ENCODE measurements at places on chromosomes 12 and 14.

DNA sequence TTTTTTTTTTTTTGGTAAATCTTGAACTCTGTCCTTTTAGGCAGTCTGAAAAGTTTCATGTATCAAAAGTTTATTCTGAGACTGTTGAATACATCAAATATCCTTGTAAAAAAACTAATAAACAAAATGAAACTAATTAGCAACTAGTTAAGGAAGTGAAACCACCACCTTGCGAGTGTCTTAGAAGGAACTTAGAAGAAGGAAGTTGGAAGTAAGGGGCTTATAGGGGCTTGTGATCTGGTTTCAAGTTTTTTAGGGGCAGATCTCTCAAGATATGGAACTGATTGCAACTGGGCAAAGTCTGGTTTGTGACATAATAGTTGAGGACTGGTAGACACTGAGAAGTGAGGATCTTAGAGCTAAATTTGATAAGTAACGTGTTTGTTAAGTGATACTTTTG is 748.8 kb downstream of the C12orf50 start:
- H3K27ac ChIP-seq = no peak overlapping the region
- no peak for DNase-seq
- H3K27me3 ChIP-seq = no peaks in the 10 kb centered on the region
- no peaks in the 10 kb centered on the region for H3K4me1 ChIP-seq

- no peak overlapping the region for H3K4me3 ChIP-seq
- DNase-seq = no peak
- H3K27me3 ChIP-seq = no peaks in the 10 kb centered on the region
- peaks cover 49% of the 10 kb centered on the region for H3K4me1 ChIP-seq
Observed at GRCh38 chr14:87998482-87998881, 5.5 kb upstream of the GALC start.

DNA sequence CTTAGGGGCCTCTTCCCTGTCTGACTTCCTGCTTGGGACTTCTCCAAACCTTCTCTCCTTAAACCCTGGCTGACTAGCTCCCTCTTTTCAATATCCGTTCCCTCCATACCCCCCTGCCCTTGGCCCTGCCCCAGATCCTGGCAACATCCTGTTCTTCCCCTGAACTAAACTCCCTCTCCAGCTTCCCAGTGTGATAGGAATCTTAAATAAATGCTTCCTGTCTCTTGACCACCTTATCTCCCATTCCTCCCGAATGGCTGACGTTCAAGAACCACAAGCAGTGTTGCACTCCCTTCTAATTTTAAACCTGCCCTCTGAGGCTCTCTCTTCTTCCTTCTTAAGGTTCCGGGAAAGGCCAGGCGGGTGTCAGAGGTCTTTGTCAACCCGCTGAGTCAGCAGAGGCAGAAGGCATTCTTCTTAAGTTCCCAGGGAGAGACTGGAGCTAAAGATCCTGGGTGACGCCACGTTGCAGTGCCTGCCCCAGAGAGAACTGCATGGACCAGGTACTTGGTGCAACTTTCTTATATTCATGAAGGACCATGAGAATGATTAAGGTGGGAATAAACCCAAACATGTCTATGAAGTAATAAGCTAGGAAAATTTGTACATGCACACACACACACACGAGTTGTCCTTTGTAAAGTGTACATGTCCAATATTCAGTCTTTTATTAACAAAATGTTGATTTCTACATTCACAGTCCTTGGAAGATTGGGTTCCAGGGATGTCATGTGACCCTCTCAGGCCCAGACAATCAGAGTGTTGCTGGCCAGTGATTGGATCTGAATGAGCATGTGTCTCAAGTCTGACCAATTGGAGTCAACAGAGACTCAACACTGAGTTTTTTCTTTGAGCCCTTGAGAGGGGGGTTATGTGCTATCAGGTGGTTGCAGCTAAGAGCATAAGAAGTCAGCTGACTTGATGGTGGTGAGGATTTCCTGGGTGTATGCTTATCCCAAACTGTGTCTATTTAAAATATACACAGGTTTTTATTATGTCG is 420.2 kb upstream of the TBX3 start:
- no peaks in the 10 kb centered on the region for H3K4me1 ChIP-seq
- no peaks in the 10 kb centered on the region for H3K27me3 ChIP-seq
- no peaks in the 10 kb centered on the region for H3K36me3 ChIP-seq
- DNase-seq = no peak

DNA sequence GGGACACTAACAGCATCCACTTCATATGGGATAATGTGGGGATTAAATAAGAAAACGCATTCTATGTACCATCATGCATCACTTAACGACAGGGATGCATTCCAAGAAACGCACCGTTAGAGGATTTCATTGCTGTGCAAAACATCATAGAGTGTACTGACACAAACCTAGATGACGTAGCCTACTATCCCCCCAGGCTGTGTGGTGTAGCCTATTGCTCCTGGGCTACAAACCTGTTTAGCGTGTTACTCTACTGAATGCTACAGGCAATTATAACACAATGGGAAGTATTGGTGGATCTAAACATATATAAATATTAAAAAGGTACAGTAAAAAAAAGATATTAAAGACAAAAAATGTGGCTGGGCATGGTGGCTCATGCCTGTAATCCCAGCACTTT is 230.6 kb downstream of the KSR2 start:
- no peaks in the 10 kb centered on the region for H3K4me1 ChIP-seq
- H3K27ac ChIP-seq = no peak overlapping the region
- no peak overlapping the region for H3K4me3 ChIP-seq
- DNase-seq = no peak
- H3K36me3 ChIP-seq = no peaks in the 10 kb centered on the region

DNA sequence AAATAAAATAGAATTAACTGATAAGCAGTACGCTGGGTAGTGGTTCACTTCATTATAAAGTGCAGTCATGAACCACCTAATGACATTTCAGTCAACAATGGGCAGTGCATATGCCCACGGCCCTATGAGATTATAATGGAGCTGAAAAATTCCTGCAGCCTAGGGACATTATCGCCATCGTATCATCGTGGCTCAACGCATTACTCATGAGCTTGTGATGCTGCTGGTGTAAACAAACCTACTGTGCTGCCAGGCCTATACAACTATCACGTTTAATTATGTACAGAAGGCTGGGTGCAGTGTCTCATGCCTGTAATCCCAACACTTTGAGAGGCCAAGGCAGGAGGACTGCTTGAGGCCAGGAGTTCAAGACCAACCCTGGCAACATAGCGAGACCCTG is 62.3 kb upstream of the TMEM263 start:
- H3K27ac ChIP-seq = no peak overlapping the region
- peaks cover 3% of the 10 kb centered on the region for H3K4me1 ChIP-seq
- H3K27me3 ChIP-seq = no peaks in the 10 kb centered on the region
- no peak overlapping the region for H3K4me3 ChIP-seq
- H3K36me3 ChIP-seq = no peaks in the 10 kb centered on the region

DNA sequence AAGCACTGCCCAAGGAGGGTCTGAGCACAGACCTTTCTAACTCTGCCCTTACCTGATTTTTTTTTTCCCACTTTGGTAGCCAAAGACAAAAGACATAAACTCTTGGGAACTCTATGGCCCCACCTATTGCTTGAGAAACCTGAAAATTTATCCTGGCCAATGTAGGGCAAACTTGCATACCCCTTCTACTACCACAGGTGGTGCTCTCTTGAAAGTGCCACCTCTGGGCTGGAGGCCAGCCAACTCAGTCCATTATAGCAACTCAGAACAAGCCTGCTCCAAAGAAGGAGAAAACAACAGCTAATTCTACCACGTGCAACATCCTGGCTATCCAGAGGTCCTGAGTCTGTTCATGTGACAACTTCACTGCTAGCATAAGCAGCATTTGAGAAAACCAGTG is 55.7 kb upstream of the ABCD2 start:
- no peak overlapping the region for H3K27ac ChIP-seq
- peaks cover 13% of the 10 kb centered on the region for H3K36me3 ChIP-seq
- DNase-seq = no peak
- peaks cover 27% of the 10 kb centered on the region for H3K4me1 ChIP-seq
- no peak overlapping the region for H3K4me3 ChIP-seq
- no peaks in the 10 kb centered on the region for H3K27me3 ChIP-seq

GRCh38 chr14:74733221-74733620 is 20.3 kb downstream of the FCF1 start:
- no peaks in the 10 kb centered on the region for H3K27me3 ChIP-seq
- no peaks in the 10 kb centered on the region for H3K4me1 ChIP-seq
- no peak overlapping the region for H3K27ac ChIP-seq
- no peak overlapping the region for H3K4me3 ChIP-seq
- peaks cover 84% of the 10 kb centered on the region for H3K36me3 ChIP-seq

DNA sequence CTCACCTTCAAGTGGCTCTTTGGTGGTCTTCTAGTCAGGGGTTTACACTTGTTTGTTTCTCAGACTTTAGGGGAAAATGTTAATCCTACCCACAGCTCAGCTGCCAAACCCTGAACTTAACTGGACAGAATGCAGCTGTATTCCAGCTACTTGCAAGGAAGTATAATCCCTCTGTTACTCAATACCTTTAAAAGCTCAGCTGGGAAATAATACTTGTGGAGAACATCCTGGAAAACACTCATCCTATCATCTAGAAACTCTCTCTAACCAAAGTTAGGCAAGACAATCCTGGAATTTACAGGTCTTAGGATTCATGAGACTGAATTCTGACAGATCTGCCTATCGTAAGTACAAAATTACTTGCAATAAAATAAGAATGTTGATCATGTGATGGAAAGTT is 404.1 kb downstream of the ADAMTS20 start:
- H3K27ac ChIP-seq = no peak overlapping the region
- H3K27me3 ChIP-seq = no peaks in the 10 kb centered on the region
- H3K36me3 ChIP-seq = no peaks in the 10 kb centered on the region
- no peaks in the 10 kb centered on the region for H3K4me1 ChIP-seq

GRCh38 chr14:81406863-81407262 is 6.7 kb upstream of the STON2 start:
- no peak overlapping the region for H3K27ac ChIP-seq
- no peak overlapping the region for H3K4me3 ChIP-seq
- no peak for DNase-seq
- H3K4me1 ChIP-seq = peaks cover 3% of the 10 kb centered on the region

DNA sequence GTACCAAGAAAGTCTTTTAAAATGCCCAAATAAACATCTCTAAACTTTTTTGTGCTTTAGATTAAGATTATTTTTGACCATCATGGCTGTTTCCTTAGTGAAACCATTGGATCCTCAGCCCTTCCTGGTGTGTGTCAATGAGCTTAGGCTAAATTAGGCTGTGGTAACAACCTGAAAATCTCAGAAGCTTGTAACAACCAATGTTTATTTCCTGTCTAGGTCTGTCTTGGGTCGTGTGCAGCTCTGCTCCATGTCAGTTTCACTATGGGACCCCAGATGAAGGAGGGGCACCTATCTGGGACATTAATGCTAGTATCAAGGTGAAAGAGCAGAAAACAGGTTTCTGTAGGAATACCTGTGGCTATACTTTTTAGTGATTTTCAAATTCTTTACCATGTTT is 49.9 kb downstream of the KCNMB4 start:
- no peak overlapping the region for H3K27ac ChIP-seq
- DNase-seq = no peak
- no peaks in the 10 kb centered on the region for H3K36me3 ChIP-seq
- no peak overlapping the region for H3K4me3 ChIP-seq

GRCh38 chr12:115661112-115661511 is 616.4 kb downstream of the MED13L start:
- peaks cover 18% of the 10 kb centered on the region for H3K27me3 ChIP-seq
- no peak for DNase-seq
- no peak overlapping the region for H3K27ac ChIP-seq

GRCh38 chr14:103121846-103122584 is 1.2 kb upstream of the TNFAIP2 start:
- no peaks in the 10 kb centered on the region for H3K36me3 ChIP-seq
- H3K4me3 ChIP-seq = no peak overlapping the region
- H3K4me1 ChIP-seq = peaks cover 2% of the 10 kb centered on the region
- DNase-seq = no peak
- no peak overlapping the region for H3K27ac ChIP-seq

DNA sequence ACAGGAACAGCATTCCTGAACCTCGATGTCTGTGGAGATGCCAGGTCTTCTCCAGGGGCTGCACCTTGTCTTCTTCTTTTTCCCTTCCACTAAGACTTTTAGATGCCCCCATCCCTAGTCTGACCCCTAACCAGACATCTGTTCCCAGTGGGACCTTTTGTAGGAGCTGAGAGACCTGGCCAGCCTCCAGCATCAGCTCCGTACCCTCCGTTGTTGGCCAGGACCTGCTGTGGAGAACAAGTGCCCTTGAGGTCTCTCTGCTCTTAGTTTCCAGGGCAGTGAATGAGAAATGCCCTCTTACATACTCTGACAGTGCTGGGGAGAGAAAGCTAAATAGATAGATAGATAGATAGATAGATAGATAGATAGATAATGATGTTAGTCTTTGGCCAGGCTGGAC is 16.8 kb upstream of the SDR39U1 start:
- no peak overlapping the region for H3K4me3 ChIP-seq
- no peak for DNase-seq
- no peaks in the 10 kb centered on the region for H3K27me3 ChIP-seq
- H3K4me1 ChIP-seq = peaks cover 12% of the 10 kb centered on the region

DNA sequence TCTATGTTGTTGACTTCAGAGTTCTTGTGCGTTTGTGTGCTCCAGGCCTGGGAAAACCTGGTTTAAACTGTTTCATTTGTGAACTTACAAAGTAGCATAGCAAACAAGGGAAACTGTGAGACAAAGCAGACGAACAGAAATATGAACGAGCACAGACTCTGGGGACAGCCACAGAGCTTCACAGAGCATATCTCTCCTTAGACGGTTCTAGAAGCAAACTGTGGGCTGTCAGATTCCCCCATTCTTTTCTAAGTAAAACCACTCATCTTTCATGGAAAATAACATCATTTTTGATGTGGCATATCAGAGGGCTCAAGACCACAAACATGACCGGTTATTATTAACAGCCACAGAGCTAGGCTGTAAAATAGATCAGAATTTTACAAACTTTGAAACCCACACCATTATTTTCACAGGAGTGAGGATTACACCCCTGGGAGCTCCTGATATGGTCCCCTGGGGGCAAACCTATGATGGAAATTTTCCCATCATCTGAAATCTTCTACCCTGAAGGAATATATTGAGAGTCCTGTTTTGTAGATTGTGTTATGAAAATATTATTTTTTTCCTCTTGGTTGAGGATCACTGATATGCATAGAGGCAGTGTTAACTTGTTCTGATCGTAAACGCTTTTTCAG is 102.0 kb downstream of the ADGRD1 start:
- no peak overlapping the region for H3K27ac ChIP-seq
- H3K27me3 ChIP-seq = peaks cover 6% of the 10 kb centered on the region
- DNase-seq = no peak
- no peaks in the 10 kb centered on the region for H3K36me3 ChIP-seq
- H3K4me3 ChIP-seq = no peak overlapping the region
- H3K4me1 ChIP-seq = peaks cover 2% of the 10 kb centered on the region

Measured in activated T-cell treated with anti-CD3 and anti-CD28 coated beads, Interleukin-2, amount 50 U/mL, for 24 hours (primary cell).